ENCODE measurements at places on chromosomes 1 and 21.

GRCh38 chr1:170666541-170667254 is 2.8 kb downstream of the PRRX1 start:
- DNase-seq = no peak

DNA sequence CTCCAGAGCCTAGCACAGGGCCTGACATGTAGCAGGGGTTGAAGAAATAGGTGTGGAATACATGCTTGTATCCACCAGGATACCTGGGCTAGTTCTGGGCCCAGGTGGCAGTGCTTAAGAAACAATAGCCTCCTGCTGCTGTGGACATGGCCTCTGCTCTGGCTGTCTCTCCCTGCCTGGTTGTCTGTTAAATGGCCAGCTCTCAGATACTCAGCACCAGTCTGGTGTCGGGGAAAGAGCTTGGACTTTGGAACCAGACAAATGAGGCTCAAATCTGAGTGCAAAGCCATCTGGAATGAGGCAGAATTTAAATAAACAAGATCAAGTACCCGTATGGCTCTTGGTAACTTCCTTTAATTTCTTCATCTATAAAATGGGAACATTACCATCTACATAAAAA is 31.5 kb downstream of the SESN2 start:
- no peak for DNase-seq

GRCh38 chr1:214552174-214552608 is 789 bp upstream of the PTPN14 start:
- DNase-seq = no peak

DNA sequence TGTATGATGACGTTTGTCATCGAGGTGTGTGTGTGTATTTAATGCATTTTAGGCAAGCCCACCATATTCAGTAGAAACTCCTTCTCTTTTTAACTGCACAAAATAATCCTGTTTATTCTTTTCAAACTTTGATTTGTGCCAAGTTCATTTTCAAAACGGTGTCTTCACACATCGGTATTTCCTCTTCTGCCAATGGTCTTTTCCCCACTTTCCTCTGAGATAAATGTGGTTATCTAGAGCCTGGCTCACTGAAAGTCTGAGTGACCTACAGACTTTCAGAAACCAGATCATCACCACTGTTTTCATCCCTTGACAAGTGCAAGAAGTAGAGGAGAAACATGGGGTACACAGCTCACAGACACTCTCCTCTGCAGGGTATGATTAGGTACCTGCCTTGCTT is 69.4 kb downstream of the GPATCH2 start:
- no peak for DNase-seq

GRCh38 chr1:101728029-101728428 is 268.7 kb downstream of the OLFM3 start:
- no peak for DNase-seq

GRCh38 chr1:230173187-230173975 is 106.3 kb downstream of the GALNT2 start:
- no peak for DNase-seq

DNA sequence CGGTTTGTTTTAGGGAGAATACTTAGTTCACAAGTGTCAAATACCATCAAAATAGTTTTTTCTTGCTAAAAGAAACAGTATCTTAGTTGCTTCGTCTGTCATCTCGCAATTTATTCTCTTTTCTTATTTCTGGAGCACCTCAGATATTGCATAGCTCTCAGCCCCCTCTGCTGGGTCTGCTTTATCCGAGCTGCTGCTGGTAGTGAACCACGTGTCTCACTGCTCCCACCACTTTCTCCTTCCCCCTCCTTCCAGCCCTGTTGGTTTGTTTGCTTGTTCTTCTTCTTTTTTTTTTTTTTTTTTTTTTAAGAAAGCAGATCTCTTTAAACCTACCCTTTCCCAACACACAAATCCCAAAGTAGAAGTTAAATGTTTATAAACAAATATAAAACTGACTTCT is 170.8 kb downstream of the EDEM3 start:
- no peak for DNase-seq
